ENCODE measurements at places on chromosomes 1 and 21.
A peak's percentile ranks its signal among the peaks of the same experiment; 100 is the strongest.

GRCh38 chr1:161274874-161275273, 16.3 kb downstream of the PCP4L1 start:
- no peak for DNase-seq

DNA sequence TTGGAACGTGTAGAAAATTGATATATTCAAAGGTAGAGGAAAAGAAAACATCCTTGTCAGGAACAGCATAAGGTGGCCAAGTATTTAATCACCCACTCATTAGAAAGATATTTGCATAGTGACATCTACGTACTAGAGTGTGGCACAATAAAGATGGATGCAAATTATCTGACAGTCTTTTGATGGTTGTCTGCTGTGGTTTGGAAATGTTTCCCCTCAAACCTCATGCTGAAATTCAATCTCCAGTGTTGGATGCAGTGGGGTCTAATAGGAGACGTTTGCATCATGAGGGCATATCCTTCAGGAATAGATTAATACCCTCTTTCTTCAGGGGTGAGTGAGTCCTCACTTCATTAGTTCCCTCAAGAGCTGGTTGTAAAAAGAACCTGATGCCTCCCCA, 34.1 kb upstream of the RUNX1 start:
- no peak for DNase-seq

DNA sequence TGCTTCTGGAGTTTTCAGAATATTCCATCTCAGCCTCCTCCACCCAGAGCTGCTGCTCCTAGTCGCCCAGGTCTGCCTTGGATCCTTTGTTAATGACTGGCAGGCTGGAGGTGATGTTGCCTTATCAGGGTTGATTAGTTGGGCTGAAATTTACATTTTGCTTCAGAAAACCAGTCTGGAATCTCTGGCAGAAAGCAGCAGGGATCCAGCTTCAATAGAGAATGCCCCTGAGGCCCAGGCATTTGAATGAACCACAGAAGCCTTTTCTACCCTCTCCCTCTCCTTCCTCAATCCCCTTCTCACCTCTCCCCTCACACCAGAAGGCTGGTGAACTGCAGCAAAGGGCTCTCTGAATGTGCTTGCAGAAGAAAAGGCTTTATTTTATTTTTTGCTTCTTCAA, 83.2 kb downstream of the PLXNA2 start:
- DNase-seq, result peak; percentile 24

DNA sequence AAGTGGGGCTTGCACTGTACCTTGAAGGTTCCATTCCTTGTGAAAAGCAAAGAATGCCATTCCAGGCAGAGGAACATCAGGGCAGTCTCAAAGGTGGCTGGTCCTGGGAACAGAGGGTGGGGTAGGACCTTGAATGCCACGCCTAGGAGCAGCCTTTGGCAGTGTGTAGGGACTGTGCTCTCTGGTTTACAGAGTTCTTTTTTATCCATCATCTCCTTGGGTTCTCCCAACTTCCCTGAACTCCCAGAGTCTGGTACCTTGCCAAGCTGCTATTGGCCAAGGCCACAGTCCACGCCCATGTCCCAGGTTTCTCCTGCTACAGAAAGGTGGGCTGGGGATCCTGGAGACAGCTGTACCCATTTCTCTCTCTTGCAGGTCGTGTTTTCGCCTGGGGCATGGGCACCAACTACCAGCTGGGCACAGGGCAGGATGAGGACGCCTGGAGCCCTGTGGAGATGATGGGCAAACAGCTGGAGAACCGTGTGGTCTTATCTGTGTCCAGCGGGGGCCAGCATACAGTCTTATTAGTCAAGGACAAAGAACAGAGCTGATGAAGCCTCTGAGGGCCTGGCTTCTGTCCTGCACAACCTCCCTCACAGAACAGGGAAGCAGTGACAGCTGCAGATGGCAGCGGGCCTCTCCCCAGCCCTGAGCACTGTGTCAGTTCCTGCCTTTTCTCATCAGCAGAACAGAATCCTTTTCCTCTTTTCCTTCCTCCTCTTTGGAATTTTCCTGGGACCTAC, 15.3 kb upstream of the TRNAU1AP start:
- no peak for DNase-seq

DNA sequence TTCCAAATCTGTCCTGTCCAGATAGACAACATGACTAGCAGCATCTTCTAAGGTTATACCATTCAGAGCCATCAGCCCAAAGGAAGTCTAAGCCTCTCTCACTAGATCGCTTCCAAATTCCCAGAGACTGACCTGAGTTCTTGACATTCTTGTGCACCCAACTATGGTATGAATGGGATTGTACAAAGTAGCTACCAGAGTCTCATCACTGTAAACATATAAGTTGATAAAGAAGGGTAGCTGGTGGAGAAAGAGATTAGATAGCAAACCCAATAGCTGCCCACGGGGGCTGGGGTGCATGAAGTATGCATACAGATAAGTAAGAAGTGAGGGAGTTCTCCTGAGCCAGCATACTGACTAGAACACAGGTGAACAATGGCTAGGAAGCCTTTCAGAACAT, 180.0 kb downstream of the PLPP3 start:
- no peak for DNase-seq

DNA sequence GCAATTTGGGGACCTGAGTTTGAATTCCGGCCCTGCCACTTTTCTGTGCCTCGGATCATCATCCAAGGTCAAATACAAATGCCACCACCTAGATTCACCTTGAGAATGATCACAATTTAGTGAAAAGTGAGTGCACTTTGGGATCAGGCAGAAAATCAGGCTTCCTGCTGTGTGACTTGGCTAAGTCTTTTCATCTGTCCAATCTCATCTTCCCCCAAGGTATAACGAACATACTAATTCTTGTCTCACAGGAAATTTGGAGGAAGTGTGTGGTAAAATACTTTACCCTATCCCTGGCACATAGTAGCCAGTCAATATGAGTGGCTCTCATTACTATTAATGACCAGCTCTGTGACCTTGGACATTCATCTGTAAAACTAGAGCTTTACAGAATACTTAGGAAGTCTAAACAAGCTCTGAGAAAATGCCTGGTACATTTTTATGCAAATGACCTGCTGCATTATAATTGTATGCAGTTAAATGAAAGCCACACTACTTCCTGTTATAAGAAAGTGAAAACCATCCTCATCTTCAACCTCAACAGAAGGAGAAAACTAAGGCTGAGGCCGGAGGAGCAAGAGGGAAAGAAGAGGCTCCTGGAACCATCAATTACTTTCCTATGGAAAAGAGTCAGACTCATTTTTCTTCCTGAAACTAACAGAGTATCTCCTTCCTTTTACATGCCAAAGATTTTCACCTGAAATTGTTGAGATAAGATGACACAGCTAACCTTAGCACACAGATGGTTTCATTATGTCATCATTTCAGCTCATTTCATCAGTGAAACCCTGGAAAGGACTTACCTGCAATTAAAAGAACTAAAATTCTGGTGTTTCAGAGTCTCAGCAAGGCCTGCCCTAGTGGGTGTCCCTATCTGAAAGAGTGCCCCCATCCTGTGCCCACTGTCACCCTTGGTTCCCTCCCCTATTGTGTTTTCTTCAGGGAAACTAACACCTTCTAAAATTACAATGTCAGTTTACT, 32.6 kb upstream of the RGS8 start:
- no peak for DNase-seq

All from M059J (cell line).